ENCODE measurements at places on chromosomes 4 and X. TPM values are rescaled to one million over a fixed set of nuclear protein-coding genes. Genes with fewer than 3 reads are reported as not detected.
A peak's percentile ranks its signal among the peaks of the same experiment; 100 is the strongest.

DNA sequence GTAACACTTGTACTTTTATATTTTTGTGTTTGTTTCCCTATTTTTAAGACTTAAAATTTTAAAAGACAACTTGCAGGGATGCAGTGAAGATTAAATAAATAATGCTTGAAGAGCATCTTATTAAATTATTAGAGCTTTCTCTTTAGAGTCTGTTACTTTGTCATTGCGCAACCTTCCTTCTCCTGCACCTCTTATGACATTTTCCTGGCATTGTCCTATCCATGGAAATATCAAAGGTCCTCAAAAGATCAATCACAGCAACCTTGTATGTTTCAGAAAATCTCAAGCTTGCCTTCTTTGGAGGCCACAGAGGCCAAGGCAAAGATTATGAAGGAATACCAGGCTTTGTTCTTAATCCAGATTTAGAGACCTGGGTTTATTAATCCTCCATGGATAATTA is 116.3 kb downstream of the GRXCR1 start:
- no peaks in the 10 kb centered on the region for H3K36me3 ChIP-seq
- H3K27me3 ChIP-seq: no peaks in the 10 kb centered on the region
- H3K4me1 ChIP-seq: no peaks in the 10 kb centered on the region
- DNase-seq: no peak
- no peak overlapping the region for H3K27ac ChIP-seq

DNA sequence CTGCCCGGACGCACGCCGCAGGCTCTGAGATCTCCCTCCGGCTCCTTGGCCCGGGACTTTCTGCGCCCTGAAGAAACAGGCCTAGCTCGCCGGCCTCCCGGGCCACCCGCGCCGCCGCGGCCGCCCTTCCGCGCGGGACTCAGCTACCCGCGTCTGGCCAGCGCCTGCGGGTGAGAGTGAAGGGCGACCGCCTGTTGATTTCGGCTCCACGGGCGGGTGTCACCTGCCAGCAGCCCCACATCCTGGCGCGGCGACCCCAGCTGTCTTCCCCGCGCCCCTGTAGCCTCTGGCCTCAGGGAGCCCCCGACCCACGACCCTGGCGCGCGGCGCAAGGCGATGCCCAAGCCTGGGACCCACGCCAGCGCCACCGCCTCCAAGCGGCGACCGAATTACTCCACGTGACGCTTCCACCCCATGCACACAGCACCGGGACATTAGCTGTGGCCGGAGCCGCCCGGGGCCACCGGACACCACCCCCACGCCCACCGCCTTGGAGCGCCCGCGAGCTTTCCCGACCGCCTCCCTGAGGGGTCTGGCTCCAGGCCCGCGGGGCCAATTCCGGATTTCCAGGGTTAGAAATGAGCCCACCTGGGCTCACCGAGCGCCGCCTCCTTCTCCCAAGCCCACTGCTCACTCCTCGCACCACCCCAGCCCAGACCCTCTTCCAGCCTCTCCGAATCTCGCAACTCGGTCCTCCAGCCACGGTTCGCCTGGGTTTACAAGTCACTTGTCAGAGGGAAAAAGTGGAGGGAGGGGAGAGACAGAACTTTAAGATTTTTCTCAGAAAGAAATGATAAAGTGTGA is 10.2 kb downstream of the ARX start:
- no peaks in the 10 kb centered on the region for H3K4me1 ChIP-seq
- DNase-seq: no peak
- H3K27ac ChIP-seq: no peak overlapping the region
- no peak overlapping the region for H3K4me3 ChIP-seq

GRCh38 chr4:133524369-133524768 is 375.3 kb downstream of the PCDH10 start:
- H3K27me3 ChIP-seq: no peaks in the 10 kb centered on the region
- DNase-seq: no peak
- H3K4me3 ChIP-seq: no peak overlapping the region
- H3K4me1 ChIP-seq: no peaks in the 10 kb centered on the region
- no peak overlapping the region for H3K27ac ChIP-seq
- H3K36me3 ChIP-seq: no peaks in the 10 kb centered on the region

DNA sequence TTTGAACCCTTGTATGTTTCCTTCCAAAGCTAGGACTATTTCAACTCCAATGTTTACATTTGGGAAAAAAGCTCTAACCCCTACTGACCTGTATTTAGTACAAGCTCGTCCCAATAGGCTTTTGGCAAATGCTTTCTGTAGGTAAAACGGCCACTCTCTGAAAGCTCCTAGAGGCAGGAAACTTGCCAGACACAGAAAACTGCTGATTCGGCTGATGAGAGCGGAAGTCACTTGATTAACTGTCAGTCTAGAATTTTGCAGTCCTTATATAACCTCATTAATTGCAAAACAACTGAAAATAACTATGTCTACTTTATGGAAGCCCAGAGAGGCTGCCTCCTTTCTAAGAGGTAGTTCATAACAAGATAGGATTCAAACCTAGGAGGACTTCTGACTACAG is 108.1 kb downstream of the TSPAN7 start:
- no peaks in the 10 kb centered on the region for H3K27me3 ChIP-seq
- no peak overlapping the region for H3K27ac ChIP-seq
- no peak overlapping the region for H3K4me3 ChIP-seq
- H3K4me1 ChIP-seq: peaks cover 4% of the 10 kb centered on the region
- DNase-seq: no peak

- peaks cover 15% of the 10 kb centered on the region for H3K4me1 ChIP-seq
- no peaks in the 10 kb centered on the region for H3K36me3 ChIP-seq
- no peaks in the 10 kb centered on the region for H3K27me3 ChIP-seq
- DNase-seq: peak; percentile 85
Measured at GRCh38 chrX:107654872-107655761, 26.8 kb downstream of the PRPS1 start.

GRCh38 chrX:5057786-5058185 is 1170.9 kb downstream of the NLGN4X start:
- no peak for DNase-seq
- H3K27me3 ChIP-seq: no peaks in the 10 kb centered on the region
- H3K27ac ChIP-seq: no peak overlapping the region
- H3K36me3 ChIP-seq: no peaks in the 10 kb centered on the region
- H3K4me1 ChIP-seq: no peaks in the 10 kb centered on the region
- H3K4me3 ChIP-seq: no peak overlapping the region

The SSX2B gene
- polyA plus RNA-seq: not detected

GRCh38 chrX:3743801-3744439 is 30.5 kb upstream of the PRKX start:
- H3K27me3 ChIP-seq: no peaks in the 10 kb centered on the region
- no peak for DNase-seq
- no peak overlapping the region for H3K27ac ChIP-seq

The NXF3 gene
- 0.29 TPM for polyA plus RNA-seq

DNA sequence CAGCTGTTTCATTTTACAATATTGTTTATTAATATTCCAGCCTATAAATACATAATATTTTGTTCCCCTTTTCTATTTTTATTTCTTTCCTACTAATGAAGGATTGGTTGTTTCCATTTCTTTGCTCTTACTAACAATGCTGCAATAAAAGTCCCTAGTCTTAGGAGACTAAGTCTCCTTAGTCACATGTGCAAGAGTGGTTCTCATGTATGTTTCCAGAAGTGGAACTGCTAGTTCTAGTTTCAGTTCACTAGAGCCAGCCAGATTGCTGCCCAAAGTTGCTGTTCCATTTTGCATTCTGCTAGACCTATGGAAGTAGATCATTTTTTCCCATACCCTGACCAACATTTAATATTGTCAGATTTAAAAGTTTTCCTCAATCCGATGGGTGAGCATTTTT is 44.3 kb downstream of the CNGA1 start:
- H3K27me3 ChIP-seq: no peaks in the 10 kb centered on the region
- H3K27ac ChIP-seq: no peak overlapping the region
- H3K36me3 ChIP-seq: no peaks in the 10 kb centered on the region
- H3K4me3 ChIP-seq: no peak overlapping the region

The PTCHD1 gene
- not detected for polyA plus RNA-seq

The BTC gene
- polyA plus RNA-seq: 0.62 TPM

GRCh38 chr4:45043911-45044310 is 317.6 kb upstream of the GNPDA2 start:
- no peak overlapping the region for H3K27ac ChIP-seq
- no peaks in the 10 kb centered on the region for H3K4me1 ChIP-seq
- H3K4me3 ChIP-seq: no peak overlapping the region
- DNase-seq: no peak
- H3K27me3 ChIP-seq: no peaks in the 10 kb centered on the region

- H3K4me3 ChIP-seq: no peak overlapping the region
- no peak for DNase-seq
- no peaks in the 10 kb centered on the region for H3K36me3 ChIP-seq
- H3K4me1 ChIP-seq: no peaks in the 10 kb centered on the region
- no peak overlapping the region for H3K27ac ChIP-seq
Measured at GRCh38 chrX:97039363-97040029, 155.8 kb downstream of the RPA4 start.

GRCh38 chrX:105052926-105053325 is 167.6 kb downstream of the TEX13A start:
- H3K27me3 ChIP-seq: no peaks in the 10 kb centered on the region
- no peak overlapping the region for H3K4me3 ChIP-seq
- no peak for DNase-seq
- H3K36me3 ChIP-seq: no peaks in the 10 kb centered on the region
- no peaks in the 10 kb centered on the region for H3K4me1 ChIP-seq

The MAGEE2 gene
- polyA plus RNA-seq: not detected

GRCh38 chr4:145183023-145183422 is 2.6 kb upstream of the OTUD4 start:
- no peak overlapping the region for H3K27ac ChIP-seq
- no peaks in the 10 kb centered on the region for H3K36me3 ChIP-seq
- H3K4me3 ChIP-seq: no peak overlapping the region
- no peaks in the 10 kb centered on the region for H3K27me3 ChIP-seq

DNA sequence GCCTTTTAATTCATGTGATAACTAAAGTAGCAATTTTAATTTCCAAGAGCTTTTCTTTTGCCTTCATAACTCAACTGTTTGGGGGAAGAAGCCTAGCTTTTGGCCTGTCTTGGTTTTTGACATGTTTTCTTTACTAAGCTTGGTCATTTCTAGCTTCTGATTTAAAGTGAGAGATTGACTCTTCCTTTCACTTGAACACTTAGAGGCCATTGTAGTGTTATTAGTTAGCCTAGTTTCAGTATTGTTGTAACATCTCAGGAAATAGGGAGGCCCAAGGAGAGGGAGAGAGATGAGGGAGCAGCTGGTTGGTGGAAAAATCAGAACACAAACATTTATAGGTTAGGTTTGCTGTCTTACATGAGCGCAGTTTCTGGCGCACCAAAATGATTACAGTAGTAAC is 44.8 kb downstream of the DCLK2 start:
- H3K4me3 ChIP-seq: no peak overlapping the region
- DNase-seq: no peak
- no peak overlapping the region for H3K27ac ChIP-seq
- peaks cover 26% of the 10 kb centered on the region for H3K4me1 ChIP-seq
- no peaks in the 10 kb centered on the region for H3K27me3 ChIP-seq

- H3K36me3 ChIP-seq: no peaks in the 10 kb centered on the region
- no peak overlapping the region for H3K27ac ChIP-seq
- H3K27me3 ChIP-seq: no peaks in the 10 kb centered on the region
- H3K4me1 ChIP-seq: no peaks in the 10 kb centered on the region
Measured at GRCh38 chrX:131226591-131226990, 62.5 kb downstream of the IGSF1 start.

The STK32B gene
- 6.7 TPM for polyA plus RNA-seq

The CT45A3 gene
- polyA plus RNA-seq: not detected

GRCh38 chr4:85968945-85969819 is 390.7 kb downstream of the MAPK10 start:
- H3K36me3 ChIP-seq: no peaks in the 10 kb centered on the region
- DNase-seq: no peak
- no peak overlapping the region for H3K27ac ChIP-seq
- no peaks in the 10 kb centered on the region for H3K27me3 ChIP-seq

The MMGT1 gene
- 10.4 TPM for polyA plus RNA-seq

DNA sequence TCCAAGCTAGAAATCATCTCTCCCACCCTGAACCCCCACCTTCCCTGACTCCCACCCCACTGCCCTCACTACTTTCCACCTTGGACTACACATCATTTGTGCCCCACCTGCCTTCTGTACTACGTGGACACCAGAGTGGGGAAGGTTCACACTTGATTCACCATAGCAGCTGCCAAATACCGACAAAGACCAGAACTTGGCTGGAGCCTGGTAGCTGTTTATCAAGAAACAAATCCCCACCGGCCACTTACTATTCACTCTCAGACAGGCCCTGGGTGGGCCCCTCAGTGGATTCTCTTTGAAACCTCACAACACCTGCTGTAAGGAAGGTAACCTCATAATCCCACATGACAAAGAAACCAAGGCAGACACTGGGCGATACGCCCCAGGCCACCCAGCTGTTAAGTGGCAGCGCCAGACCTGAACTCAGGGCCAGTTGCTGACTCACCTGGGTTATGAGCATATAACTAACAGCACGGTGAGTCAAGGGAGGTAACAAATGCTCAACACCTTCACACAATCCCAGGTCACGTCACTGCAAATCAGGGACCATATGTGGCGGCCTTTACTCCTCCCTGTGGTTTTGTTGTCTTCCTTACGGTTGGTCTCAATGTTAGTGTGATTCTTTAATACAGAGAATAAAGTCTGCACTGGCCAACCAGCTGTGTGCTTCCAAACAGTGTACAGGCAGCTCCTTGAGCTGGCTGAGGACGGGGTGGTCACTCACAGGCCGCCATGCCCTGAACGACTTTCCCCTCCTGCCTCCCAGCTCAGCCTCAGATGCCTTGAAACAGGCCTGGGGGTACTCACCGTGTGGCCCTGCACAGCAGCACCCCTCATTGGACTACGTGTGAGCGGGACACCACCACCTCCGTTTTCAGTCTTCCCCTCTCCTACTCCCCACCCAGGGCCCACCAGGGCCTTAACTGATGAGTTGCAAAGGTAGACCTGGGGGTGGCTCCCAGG is 7.5 kb downstream of the WDR1 start:
- H3K36me3 ChIP-seq: peaks cover 49% of the 10 kb centered on the region
- no peak overlapping the region for H3K4me3 ChIP-seq
- no peaks in the 10 kb centered on the region for H3K27me3 ChIP-seq
- H3K4me1 ChIP-seq: peaks cover 65% of the 10 kb centered on the region
- peak overlapping the region; percentile 62 for H3K27ac ChIP-seq

GRCh38 chr4:79272126-79272525 is 53.7 kb downstream of the NAA11 start:
- no peak overlapping the region for H3K4me3 ChIP-seq
- H3K27ac ChIP-seq: no peak overlapping the region

DNA sequence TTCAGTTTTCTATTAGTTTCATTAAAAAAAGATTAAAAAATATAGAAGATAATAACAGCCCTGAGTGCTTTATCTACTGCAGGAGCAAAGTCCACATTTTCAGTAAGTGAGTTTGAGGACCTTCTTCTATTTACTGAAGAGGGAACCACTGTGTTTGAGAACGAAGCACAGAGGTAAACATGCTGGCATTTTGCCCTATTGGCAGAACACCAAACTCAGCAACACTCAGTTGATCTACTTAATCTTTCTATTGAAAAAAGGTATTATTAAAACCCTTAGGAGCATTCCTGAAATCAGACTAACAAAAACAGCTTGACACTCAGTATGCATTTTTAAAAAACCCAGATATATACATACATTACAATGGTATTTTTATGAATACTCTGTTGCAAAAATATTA is 1496.7 kb downstream of the TECRL start:
- no peaks in the 10 kb centered on the region for H3K36me3 ChIP-seq
- DNase-seq: no peak
- no peaks in the 10 kb centered on the region for H3K27me3 ChIP-seq
- H3K27ac ChIP-seq: no peak overlapping the region

- H3K27ac ChIP-seq: no peak overlapping the region
- H3K36me3 ChIP-seq: no peaks in the 10 kb centered on the region
- H3K4me3 ChIP-seq: no peak overlapping the region
- no peaks in the 10 kb centered on the region for H3K4me1 ChIP-seq
- no peak for DNase-seq
- peaks cover 2% of the 10 kb centered on the region for H3K27me3 ChIP-seq
Measured at GRCh38 chrX:109936114-109936513, 66.8 kb upstream of the TMEM164 start.
